Naive thymus-derived CD8-positive, alpha-beta T cell (primary cell): ENCODE measurements at places on chromosomes 6 and 20.

DNA sequence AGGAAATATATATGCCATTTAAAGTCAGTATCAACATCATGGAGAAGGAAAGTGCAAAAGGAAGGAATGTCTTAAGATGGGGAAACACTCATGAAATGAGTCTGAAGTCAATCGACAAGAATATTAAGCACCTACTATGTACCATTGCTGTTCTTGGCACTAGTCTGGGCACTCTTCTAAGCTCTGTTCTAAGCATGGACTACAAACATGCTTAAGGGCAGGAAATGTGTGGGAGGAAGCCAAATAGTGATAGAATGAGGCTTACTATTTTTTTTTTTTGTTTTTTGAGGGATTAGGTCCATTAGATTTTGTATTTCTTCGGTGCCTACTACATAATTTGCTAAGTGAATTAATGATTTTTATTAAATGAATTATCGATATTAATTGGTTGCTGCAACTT is 83.8 kb upstream of the SUPT3H start:
- no peak for DNase-seq

DNA sequence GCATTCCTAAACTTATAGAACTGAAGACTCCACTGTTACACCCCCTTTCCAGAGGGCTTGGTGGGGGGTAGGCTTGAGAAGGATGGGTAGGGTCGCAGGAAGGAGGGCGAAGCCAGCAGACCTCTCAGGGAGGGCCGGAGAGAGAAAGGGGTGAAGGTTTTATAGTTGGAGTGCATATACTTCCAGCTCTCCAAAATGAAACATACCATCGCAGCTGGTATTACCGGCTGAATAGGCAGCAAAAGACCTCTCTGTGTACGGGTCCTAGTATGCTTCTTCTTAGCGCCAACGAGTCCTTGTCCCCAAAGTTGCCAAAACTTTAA is 1.0 kb upstream of the VGLL2 start:
- DNase-seq = no peak

GRCh38 chr6:21556968-21557721 is 36.4 kb upstream of the SOX4 start:
- DNase-seq = no peak

DNA sequence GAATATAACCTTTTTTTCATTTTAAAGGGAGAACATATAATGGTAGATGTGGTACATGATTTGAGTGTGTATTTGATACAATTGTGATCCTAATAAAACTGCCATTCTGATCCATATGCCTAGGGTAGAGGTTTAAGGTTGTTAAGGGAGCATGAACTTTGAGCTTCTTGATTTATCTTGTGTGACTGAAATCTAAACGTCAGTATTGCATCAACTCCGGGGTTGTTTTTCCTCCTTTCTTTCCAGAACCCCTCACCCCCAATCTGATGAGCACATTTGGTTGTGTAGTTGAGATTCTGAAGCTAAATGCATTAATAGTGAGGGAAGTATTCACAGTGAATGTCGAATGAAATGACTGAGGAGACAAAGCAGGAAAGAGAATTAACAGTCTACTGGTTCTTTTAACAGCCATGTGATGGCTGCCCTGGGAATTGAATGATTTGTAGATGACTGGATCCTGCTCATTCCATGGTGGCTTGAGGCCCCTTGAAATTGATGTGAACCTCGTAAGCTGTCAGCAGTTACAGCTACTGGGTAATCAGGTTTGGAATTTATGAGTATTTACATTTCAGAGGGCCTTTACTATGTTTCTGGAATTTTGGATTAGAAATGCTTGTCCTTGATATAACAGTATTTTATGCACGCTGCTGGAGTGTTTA is 44.8 kb downstream of the FARS2 start:
- DNase-seq = no peak

DNA sequence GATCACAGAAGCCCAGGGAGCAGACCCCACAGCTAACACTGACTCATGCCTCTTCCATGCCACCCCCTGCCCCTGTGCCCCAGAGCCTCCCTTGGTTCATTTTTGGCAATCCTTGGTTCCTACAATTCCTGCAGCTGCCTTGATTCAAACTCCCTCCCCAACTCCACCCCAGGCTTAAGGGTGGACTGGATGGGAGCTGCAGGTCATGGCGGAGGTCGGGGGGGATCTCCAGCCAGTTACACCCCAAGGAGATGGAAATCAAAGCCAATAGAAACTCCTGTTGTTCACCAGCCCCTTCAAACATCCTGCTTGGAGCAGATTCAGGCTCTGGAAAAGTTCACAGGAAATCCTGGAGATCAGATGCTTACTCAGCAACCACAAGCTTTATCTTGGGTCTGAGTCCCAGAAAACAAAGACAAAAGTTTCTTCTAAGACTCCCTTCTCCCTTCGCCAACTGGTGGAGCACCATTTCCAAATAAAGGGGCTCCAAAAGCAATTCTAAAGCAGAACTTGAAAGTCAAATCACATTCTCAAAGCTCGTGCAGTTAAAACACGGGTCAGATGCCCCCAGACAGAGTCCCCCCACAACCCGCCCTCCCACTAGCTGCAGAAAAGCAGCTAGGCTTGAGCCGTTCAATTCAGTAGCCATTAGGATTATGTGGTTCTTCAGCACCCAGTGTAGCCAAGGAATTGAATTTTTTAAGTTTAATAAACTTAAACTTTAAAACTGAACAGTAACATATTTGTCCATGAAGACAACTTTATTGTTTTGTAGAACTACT is 149.5 kb downstream of the ANKRD60 start:
- no peak for DNase-seq

DNA sequence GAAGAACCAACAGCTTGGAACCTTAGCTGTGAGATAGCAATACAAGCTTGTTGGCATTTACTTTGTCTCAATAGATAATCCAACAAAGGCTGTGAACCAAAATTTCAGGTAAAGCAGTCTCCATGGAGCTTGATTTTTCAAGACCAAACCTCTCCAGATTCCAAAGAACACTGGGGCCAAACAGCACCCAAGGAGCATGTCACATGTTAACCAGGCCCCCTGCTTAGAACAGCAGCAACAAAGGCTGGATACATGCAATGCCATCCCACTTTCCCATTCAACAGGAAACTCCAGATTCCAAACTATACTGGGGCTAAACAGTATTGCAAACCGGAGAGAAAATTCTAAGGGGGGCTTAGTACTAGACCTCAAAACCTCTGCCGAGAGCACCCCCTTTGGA is 15.8 kb upstream of the RNASET2 start:
- no peak for DNase-seq

DNA sequence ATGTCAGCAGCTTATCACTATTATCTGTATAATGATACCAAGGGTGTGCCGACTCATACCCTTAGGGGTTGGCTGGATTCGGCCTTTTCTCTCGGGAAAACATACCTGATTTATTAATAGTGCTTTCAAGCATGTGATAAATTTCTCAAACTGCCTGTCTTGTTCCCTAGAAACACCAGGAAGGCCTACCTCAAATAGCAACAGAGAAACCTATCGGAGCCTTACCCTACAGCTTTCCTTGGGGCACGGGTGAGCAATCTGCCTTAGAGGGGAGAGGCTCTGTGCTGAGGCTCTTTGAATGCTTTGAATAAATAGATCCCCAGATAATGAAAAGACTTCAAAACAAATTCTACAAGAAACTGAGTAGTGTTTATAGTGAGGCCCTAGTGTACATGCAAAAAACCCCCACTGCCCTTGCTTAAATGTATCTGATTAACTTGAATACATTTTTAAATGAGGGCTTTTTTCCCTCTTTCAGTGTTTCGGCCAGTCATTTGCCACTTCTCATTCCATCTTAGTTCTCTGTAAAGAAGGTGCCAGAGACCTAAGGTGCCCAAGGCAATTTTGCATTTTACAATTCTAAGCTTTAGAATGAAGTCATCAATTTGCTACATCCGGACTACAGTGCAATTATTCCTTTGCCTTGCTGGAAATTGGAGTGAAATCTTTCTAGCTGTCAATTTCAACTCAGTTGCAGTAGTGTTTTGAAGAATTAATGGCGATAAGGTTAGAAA is 320.1 kb downstream of the ESR1 start:
- no peak for DNase-seq

GRCh38 chr20:11976966-11977365 is 59.3 kb downstream of the BTBD3 start:
- DNase-seq = no peak

- DNase-seq = no peak
These were observed at the start of gene TPMT for GRCh38 chr6:18154507-18155149. TSS of gene TPMT (minus strand) at chr6:18155077. CDS start at chr6:18149127, 5,950 bp downstream.
